ENCODE measurements at places on chromosomes 1 and 21. TPM values are rescaled to one million over a fixed set of nuclear protein-coding genes. Genes with fewer than 3 reads are reported as not detected.

The GSTM5 gene
- 5.7 TPM for total RNA-seq

The FCRL2 gene
- 0.15 TPM for total RNA-seq

The C1QC gene
- 295 TPM for total RNA-seq

The FCGR2B gene
- total RNA-seq, result 68.6 TPM

The SAMD13 gene
- 1.7 TPM for total RNA-seq

The FMOD gene
- total RNA-seq, result 204 TPM

The MIXL1 gene
- 0.19 TPM for total RNA-seq

The CA6 gene
- not detected for total RNA-seq

The C1QA gene
- total RNA-seq, result 249 TPM

The JAM2 gene
- total RNA-seq, result 61.0 TPM

The RHD gene
- total RNA-seq, result not detected

The CLDN17 gene
- total RNA-seq, result not detected

DNA sequence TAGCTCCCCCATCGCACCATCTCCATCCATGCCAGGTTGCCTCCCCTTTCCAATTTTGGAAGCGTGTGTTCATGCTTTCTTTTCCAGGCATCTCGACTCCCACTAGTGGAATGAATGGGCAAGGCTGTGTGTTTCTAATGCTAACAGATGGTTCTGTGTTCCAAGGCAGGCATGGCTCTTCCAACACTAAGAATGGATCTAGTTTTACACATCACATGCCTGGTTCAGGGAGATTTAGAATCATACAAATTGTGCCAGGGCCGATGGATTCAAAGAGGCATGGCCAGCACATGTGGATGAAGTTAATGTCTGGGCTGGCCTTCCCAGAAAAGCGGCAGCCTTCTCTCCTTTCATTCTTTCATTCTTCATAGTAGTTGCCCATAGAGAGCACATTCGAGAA lies 438.7 kb downstream of the PRDM2 start:
- DNase-seq, result no peak

DNA sequence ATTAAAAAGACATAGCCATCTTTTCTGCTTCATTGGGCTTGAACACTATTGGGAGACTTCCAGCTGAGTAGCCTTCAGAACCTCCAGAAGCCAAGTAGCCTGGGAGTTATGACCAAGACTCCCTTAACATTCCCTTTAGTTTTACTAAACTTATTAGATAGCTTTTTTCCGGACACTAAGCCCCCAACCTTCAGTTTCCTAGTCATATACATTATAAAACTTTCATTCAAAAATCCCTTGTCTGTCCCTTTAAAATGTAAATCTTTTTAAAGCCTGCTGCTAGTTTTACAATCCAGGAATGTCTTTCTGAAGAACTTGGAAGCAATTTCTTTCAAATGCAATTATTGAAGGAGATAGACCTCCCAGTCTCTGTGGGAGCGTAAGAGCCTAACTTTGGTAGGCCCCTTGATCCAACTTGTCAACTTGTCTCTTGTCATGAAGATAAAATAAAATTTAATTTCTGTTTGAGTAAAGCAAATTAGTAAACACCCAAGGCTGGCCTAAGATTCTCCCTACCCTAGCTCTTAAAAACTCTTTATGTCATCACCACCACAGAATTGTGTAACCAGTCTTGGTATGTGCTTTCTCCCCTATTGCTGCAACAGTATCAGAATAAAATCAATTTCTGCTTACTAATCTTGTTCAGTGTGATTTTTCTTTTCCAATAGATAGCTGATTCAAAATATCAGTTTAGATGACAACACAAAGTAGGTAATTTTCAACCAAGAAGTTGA lies 796.2 kb downstream of the PLA2G4A start:
- DNase-seq, result no peak

DNA sequence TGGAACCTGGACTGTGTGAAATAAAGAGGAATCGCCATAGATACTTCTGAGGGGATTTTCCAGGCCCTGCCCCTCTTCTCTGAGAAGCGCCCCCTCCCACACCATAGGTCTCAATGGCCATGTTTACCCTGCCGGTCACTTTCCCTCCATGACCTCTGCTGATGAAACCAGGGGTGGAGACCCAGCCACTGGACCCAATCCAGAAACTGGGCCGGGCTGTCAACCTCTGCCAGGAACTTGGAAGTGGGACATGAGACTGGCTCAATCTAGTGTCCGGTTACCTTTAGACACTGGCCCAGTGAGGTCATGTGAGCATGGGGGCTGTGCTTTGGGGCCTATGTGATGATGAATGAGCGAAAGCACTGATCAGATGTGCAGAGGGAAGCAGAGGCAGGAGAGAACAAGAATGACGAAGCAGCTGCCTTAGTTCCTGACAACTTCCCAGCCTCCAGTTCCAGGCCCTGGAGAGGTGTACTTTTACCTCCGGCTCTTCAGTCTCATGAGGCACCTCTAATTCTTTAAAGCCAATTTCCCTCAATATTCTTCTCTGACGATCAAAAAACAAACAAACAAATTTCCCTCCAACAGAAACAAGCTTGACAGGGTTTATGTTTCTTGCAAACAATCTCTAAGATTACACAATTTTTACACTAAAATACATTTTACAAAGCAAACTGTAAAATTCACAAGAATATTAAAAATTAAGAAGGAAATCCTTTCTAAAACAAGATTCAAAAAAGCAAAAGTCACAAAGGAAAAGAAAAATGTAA lies 4.9 kb downstream of the ASAP3 start:
- peak; percentile 88 for DNase-seq

DNA sequence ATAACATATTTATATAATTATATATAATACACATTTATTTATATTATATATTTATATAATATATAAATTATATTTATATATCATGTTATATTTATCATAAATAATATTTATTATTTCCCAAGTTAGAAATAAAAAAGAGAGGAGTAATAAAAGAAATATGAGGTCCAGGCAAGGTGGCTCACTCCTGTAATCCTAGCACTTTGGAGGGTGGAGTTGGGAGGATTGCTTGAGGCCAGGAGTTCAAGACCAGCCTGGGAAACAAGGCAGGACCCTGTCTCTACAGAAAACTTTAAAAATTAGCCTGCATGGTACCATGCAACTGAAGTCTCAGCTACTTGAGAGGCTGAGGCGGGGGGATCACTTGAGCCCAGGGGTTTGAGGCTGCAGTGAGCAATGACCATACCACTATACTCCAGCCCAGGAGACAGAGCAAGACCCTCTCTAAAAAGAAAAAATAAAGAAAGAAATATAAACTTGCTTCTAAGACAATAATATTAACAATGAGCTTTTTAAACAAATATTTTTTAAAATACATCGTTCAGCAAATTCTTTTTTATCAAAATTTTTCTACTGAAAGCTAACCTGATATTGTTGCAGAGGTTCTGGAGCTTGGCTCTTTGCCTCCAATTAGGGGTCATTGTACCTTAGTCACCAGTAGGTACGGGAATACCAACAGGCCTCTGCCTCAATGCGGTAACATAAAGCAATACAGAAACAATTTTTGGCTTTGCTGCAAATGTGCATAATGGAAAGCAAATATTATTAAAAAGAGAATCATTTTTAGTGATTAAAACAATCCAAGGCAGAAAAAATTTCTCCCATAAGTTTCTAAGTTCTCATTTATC lies 290.0 kb downstream of the SETD4 start:
- DNase-seq, result no peak

DNA sequence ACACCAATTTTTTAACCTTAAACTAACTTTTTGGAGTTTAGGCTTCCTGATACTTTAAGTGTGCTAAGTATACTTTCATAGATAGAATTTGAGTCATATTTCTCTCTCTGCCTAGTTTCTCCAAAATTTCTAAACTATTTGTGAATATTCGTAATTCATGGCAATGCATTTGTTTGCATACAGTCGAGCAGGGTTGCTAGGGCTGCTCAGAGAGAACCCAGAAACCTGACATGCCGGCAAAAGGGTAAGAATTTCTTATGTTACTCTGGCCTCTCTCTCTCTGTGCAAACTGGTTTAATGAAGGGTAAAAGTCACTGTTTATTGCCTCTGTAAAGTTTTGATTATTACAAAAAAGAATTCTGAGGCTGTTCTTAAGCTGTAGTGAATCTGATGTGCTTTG lies 25.1 kb upstream of the SLC9A1 start:
- no peak for DNase-seq

DNA sequence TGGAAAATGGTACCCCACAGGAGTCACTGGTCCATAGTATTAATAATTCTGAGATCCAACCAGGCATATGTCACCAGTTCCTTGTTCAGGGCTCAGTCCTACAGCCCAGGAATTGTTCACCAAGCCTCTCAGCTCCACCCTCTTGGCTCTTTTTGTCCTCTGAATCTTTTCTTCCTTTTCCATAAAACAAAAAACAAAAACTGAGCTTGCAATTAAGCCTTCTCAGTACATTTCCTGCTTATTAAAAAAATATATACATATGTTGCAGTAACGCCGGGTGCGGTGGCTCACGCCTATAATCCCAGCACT lies 23.4 kb upstream of the KIF1B start:
- DNase-seq, result no peak

DNA sequence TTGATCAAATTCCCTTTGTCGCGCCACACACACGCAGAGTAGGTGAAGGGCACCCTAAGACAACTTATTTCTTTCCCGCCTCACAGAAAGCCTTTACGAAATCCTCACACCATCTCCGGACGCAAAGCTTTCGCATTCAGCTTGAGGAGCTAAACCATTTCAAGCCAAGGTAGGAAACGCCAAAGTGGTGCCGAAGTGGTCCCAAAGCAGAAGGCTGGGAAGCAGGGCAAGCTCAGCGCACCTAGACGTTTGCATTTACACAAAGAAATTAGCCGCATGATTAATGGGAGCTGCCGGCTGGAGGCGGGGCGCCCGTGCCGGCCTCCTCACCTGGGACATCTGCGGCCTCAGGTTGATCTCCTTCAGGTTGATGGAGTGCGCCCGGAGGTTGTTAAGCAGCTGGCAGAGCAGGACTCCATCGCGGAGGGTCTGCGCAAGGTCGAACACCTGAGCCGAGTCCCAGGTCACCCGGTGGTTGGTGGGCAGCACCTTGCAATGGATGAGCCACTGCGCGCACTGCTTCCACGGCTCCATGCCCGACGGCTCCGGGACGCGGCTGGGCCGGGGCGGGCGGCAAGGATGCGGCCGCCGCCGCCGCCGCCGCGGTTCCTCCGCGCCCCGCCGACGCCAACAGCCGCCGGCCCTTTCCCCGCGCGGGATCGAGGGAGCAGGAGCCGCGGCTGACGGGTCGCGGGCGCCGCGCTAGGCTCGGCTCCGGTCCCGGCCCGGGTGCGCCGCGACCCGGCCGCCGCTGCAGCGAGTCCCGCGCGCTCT lies 457 bp downstream of the VAV3 start:
- peak; percentile 49 for DNase-seq

GRCh38 chr1:58724483-58724882 lies 24.6 kb upstream of the MYSM1 start:
- no peak for DNase-seq

DNA sequence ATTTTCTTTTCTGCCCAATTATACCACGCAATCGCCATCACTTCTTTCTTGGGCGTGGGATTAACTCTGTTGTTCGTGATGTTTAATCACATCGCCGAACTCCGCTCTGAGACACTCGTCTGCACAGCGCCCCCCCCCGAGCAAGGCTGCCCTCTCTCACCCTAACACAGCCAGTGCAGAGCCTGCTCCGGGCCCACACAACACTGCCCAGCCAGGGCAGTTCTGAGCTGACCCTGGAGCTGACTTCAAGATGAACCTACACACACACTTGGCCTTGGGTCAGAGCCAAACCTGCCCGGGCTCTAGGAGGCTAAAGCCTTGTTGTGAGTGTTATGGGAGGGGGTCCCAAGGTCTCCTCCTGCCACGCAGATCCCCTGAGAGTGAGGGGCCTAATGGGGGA lies 64.6 kb upstream of the LRP8 start:
- peak; percentile 71 for DNase-seq

- no peak for DNase-seq
Measured at GRCh38 chr1:228377664-228378089, 29.0 kb downstream of the TRIM11 start.

- DNase-seq, result no peak
Measured at GRCh38 chr1:77742011-77742555, 17.6 kb downstream of the USP33 start.

DNA sequence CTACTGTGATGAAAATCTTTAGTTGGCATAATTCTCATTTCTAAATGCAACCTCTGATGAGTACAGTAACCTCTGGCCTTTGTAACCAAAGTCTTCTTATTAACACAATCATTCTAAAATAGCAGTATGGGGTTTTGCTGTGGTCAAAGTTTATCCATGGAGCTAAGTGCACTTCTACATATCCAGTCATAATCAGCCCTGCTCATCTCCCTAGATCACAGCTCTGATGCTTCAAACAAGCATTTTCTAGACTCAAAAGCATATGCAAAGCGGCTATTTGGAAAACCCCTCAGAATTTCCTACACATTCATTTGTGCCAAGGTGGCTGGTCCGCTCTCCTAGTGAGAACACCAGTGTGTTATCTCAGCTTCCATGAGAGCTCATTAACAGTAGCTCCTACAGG lies 418.6 kb downstream of the MRPL39 start:
- no peak for DNase-seq

DNA sequence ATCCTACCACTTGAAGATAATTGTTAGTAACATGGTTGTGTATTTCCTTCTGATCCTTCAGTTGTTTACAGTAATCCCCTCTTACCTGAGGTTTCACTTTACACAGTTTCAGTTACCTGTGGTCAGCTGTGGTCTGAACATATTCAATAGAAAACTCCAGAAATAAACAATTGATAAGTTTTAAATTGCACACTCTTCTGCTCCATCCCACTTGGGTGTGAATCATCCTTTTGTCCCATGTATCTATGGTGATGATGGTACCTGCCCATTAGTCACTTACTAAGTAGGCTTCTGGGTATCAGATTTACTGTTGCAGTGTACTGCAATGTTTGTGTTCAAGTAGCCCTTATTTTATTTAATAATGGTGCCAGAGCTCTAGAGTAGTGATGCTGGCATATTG lies 62.5 kb downstream of the OSBPL9 start:
- no peak for DNase-seq

- DNase-seq, result no peak
Measured at GRCh38 chr1:226406401-226406881, 1.5 kb downstream of the PARP1 start.

DNA sequence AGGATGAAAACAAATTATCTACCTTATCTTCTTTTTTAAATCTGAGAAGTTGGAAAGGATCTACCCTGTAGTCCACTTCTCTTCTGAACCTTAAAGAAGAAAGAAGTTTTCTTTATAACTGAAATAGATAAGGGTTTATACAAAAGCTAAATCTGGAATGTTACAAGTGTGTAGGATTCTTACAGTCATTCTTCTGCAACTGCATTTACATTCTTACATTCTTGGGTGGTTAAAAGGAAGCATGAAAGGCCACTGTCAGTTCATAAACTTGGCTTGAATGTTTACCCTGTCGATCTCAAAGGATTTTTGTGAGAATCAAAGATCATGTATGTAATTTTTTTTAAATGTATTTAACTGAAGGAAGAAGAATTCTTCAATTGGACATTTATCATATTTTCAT lies 142.1 kb upstream of the BRINP3 start:
- DNase-seq, result no peak

- DNase-seq, result no peak
Measured at GRCh38 chr1:235279694-235280093, 48.3 kb downstream of the ARID4B start.

DNA sequence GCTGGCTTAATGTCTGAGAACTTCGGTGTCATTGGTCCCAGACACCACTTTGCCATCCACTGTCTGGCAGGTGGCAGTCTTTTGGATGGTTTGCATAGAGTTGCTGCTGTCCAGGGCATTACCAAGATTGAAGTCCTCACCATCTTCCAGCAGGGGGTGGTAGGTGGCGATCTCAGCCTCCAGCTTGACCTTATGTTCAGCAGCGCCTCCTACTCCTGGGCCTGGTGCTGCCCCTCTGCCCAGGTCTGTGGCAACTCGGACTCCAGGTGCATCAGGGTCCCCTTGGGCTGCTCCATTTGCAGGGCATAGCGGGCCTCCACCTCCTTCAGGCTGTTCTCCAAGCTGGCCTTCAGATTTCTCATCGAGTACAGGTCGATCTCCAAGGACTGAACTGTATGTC lies 573.3 kb upstream of the NCAM2 start:
- no peak for DNase-seq

Data from aorta (tissue), 5 donors.